ENCODE measurements at places on chromosomes 16 and 17. TPM values are rescaled to one million over a fixed set of nuclear protein-coding genes. Genes with fewer than 3 reads are reported as not detected.

DNA sequence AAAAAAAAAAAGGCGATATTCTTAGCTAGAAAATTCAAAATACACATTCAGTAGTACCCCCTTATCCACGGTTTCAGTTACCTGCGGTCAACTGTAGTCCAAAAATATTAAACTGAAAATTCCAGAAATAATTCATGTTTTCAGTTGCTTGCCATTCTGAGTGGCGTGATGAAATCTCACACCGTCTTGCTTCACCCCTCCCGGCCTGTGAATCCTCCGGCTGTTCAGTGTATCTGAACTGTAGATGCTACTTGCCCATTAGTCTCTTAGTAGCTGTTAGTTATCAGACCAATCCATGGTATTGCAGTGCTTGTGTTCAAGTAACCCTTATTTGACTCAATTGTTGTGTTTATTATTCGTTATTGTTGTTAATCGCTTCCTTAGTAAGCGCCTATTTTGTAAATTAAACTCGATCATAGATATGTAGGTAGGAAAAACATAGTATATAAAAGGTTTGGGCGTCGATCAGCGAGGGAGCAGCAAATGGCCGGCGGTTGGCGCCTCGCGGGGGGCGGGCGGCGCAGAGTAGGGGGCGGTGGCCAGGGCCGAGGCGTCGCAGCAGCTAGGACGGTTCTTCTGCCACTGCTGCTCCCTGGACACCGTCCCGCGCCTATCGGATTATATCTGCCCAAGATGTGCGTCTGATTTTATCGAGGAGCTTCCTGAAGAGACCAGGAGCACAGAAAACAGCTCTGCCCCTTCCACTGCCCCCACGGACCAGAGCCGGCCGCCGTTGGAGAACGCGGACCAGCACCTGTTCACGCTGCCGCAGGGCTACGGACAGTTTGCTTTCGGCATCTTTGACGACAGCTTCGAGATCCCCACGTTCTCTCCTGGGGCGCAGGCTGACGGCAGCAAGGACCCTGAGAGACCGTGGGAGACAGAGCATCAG lies 39.8 kb upstream of the AKAP1 start:
- no peak for DNase-seq

DNA sequence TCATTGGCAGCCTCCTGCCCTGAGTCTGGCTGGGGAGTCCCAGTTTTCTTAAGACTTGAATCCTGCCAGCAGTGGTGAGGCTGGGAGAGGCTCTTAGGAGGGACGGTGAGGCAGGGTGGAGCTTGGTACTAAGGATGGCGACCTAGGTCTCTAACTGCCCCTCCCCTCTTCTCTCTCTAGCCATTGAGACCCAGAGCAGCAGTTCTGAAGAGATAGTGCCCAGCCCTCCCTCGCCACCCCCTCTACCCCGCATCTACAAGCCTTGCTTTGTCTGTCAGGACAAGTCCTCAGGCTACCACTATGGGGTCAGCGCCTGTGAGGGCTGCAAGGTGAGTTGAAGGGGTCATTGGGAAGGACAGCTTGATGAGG lies 16.4 kb downstream of the GJD3 start:
- DNase-seq = no peak

DNA sequence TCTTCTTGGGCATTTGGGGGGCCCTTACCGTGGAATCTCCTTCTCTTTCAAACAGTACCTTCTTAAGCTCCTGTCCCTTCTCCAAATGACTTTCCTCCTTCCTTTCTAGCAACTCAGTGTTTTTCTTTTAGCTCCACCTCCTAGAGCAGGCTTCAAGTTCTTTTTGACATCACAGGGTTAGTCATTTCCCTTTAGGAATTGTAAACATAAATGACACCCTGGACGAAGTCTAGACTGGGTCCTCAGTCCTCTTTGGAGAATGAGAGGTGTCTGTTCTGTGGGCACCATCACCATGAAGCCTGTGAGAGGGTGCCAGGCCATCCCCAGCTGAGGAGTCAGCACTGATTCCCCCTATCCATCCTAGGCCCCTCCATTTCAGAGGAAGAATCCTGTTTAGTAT lies 94.7 kb downstream of the SALL1 start:
- DNase-seq = no peak

- peak; percentile 69 for DNase-seq
Measured at GRCh38 chr17:81711814-81712467, at the start of gene SLC25A10. Gene SLC25A10 (plus strand): TSS chr17:81712284. CDS start chr17:81712427, 143 bp downstream.

GRCh38 chr16:59192551-59193199 lies 458.6 kb upstream of the GOT2 start:
- peak; percentile 13 for DNase-seq

DNA sequence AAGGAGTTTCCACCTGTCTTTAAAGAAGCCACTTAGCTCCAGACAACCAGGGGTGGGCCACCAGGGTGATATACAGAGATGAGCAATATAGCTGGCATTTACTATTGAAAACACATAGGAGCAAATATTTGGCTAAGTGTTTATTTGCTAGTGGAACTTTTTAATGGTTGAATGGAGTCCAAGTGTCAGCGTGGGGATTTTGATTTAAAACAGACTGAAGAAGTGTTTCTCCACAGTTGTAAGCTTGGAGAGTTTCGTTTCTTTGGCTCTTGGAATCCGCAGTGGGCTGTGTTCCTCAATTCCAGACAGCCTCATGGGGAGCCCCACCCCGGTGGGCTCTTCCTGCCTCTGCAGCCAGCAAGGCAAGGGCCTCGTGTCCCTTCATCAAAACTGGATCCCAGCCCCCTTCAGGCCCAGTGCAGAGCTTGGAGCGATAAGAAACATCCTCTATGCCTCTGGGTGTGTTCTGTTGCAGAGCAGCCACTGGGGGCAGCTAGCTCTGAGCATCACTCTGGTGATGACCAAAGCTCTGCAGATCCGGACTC lies 36.1 kb downstream of the NOG start:
- no peak for DNase-seq

DNA sequence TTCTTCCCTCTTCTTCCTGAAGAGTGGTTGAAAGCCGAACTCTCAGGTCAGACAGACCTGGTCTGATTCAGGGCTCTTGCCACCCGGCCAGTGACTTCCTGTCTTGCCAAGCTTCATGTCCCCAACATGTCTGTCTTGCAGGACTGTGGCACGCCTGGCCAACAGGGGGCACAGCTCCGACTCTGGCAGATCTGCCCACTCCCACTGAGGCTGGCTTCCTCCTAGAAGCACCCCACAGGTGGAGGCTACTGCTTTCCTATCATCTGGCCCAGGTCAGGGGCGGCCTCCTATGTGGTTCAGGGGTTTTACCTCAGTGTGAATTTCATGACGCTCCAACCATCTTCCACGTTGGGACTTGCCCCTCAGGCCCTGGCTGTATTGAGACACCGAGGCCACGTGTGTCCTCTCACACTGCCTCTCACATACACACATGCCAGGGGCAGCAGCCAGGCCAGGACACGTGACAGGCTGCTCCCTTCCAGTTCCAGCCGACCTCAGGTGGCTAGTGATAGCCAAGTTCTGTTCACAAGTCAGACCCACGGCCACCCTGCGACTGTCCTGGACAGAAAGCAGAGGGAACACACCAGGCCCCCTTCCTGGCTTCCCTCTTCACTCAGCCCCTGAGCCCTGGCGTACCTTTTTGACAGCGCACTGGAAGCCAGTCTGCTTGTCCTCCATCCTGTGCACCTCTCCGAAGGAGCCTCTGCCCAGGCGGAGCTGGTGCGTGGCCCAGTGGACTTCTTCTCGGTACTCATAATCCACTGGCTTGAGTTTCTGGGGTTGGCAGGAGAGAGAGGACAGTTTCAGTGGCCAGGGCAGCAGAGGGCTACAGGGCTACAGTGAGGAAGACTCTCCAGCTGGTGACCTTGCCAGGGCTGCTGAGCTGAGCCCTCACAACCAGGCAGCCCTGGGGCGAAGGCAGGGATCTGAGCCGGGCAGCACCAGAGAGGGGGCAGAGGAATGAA lies 22.6 kb upstream of the SPATA32 start:
- DNase-seq = no peak

GRCh38 chr17:17019891-17020456 lies 22.3 kb upstream of the MPRIP start:
- no peak for DNase-seq

DNA sequence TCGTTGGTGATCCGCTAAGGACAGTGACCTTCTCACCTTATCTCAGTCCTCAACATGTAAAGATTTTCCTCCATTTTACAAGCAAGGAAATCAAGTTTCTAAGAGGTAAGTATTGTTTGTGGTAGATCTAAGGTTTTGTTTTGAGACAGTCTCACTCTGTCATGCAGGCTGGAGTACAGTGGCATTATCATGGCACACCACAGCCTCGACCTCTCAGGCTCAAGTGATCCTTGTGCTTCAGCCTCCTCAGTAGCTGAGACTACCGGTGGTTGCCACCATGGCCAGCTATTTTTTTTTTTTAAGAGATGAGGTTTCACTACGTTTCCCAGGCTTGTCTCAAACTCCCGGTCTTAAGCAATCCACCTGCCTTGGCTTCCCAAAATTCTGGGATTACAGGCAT lies 34.9 kb downstream of the PRKCA start:
- no peak for DNase-seq

DNA sequence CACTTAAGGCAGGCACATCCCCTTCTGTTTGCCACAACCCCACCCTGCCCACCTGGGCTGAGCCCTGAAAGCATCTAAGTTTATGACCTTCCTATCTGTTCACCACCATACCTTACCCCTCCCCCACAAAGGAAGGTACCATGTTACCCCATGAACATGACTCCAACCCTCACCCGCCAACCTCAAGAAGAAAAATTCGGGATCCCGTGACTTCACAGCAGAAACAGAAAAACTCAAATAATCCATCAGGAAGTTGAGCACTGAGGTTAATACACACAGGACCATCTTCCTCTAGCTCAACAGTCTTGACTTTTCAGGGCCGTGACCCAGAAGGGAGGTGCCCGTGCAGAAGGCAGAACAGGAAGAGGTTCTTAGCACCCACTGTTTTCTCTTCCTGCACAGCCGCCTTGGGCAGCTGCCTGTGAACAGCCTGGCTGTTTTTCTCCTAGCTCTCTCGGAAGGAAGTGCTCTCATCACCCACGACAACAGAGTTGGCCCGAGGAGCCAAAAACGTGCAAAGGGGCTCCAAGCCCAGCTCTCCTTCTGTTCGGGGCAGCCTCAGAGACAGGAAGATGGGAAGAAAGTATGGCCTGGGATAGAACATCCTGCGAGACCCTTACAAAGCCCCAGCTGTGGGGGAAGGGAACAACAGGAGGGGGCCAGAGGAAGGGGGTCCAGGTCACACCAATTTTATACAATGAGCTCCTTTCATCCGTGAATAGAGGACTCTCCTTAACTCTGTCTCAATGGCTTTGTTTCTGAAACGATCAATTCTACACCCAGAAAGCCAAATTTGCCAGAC lies 101.1 kb downstream of the XYLT1 start:
- DNase-seq = no peak

GPRC5C gene
- total RNA-seq = 63.4 TPM

GRCh38 chr16:48269011-48269410 lies 21.7 kb upstream of the ABCC11 start:
- DNase-seq = no peak

- DNase-seq = no peak
Measured at GRCh38 chr16:25014500-25015147, 545 bp downstream of the ARHGAP17 start.

OR1F1 gene
- total RNA-seq = not detected

G6PC1 gene
- total RNA-seq = not detected

- no peak for DNase-seq
Measured at GRCh38 chr16:87645802-87646201, 43.5 kb downstream of the JPH3 start.

CHST5 gene
- total RNA-seq = not detected

GUCY2D gene
- not detected for total RNA-seq

DNA sequence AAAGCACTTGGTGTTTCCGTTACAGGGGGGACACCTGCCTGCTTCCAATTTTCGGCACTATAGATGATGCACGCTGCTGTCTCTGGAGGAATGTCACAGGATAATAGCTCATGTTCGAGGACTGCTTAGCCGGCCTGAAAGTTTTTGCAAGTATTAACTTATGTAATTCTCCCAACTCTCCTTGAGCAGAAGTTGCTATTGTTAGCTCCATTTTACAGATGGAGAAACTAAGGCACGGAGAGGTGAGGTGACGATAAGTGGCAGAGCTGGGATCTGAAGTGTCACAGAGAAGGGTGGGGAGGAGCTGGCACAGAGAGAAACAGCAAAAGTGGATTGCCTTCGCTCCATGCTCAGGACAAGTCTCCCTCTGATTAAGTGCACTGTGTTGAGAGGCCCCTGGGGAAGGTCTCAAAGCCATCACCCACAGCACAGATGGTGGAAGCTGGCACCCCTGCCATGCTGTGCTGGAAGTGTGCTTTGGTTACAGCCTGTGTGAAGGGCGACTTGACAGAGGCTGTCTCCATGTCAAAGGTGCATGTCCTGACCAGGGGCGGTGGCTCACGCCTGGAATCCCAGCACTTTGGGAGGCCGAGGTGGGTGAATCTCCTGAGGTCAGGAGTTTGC lies 40.8 kb upstream of the MEAK7 start:
- no peak for DNase-seq

DNA sequence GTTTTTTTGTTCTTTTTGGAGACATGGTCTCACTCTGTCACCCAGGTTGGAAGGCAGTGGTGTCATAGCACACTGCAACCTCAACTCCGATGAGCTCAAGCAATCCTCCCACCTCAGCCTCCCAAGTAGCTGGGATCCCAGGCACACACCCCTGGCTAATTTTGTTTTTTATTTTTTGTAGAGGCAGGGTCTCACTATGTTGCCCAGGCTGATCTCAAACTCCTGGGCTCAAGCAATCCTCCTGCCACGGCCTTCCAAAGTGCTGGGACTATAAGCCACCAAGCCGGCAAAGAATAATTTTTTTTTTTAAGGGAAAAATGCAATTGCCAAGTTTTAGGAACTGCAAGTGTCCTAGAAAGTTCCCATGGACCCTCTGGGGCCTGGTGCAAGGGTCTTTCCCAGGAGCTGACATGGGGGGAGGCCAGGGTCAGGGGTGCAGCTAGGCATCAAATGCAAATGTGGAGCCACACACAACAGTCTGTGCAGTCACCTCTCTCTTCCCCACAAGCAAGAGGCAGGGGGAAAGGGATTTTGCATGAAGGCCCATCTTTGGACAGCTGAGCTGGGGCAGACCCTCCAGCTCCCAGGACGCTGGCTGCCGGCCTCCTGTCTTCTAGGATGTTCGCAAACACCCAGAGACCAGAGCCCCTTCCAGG lies 20.1 kb upstream of the BCAR1 start:
- no peak for DNase-seq

DNA sequence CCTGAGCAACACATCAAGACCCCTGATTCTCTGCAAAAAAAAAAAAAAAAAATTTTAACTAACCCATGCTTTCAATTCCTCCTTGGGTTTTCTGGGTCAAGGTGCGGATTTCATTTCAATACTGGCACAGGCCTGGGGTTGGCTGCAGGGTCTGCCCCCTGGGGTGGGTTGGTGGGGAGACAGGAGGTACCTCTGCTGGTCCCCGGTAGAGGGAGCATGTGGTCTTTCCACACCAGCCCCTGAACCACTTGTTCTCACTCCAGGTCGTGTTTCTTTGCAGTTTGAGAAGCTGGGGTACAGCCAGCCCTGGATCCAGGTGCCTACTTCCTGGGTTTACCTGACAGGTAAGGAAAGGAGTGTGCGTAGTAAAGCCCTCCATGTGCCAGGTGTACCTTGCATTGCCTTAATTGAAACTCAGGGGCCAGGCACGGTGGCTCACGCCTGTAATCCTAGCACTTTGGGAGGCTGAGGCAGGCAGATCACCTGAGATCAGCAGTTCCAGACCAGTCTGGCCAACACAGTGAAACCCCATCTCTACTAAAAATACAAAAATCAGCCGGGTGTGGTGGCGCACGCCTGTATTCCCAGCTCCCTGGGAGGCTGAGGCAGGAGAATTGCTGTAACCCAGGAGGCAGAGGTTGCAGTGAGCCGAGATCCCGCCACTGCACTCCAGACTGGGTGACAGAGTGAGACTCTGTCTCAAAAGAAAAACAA lies 21.8 kb downstream of the SDR42E2 start:
- DNase-seq = no peak

GALK1 gene
- 46.3 TPM for total RNA-seq

Measured in H4 (cell line).